NCI-H187 (cell line): ENCODE measurements at places on chromosomes 11 and 22.
A peak's percentile ranks its signal among the peaks of the same experiment; 100 is the strongest.

DNA sequence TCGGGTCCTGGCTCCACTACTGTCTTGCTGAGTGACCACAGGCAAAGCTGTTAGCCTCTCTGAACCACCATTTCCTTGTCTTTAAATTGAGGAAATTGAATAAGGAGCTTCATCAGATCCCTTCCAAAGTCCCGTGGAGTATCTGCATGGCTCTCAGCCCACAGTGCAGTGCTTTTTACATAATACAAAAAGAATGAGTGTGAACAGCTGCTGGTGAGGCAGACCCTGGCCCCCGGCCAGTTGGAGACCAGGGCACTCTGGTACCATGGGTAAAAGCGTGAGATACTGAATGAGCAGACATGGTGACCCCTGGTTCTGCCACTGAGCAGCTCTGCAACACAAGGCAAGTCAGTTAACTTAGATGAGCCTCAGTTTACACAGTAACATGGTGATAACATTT, 86.8 kb downstream of the GALNT18 start:
- no peak for DNase-seq

GRCh38 chr11:35354644-35355043, 64.7 kb downstream of the SLC1A2 start:
- DNase-seq: no peak

DNA sequence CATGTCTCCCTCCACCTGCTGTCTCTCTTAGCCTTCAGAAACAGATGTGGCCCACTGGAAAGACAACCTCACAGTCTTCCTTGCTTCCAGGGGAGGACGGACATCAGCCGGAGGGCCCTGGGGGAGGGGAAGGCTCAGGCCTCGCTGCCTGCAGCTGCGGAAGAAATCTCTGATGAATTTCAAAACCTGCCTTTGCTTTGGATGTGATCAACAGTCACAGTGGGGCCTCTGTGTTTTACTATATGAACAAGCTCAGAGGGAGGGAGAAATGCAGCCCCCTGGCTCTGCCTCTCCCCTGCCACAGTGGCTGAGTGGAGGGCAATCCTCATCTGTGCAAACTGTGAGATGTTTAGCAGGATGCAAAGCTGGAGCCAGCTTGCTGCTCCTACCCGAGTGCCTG, 282.8 kb downstream of the NTM start:
- DNase-seq: no peak

DNA sequence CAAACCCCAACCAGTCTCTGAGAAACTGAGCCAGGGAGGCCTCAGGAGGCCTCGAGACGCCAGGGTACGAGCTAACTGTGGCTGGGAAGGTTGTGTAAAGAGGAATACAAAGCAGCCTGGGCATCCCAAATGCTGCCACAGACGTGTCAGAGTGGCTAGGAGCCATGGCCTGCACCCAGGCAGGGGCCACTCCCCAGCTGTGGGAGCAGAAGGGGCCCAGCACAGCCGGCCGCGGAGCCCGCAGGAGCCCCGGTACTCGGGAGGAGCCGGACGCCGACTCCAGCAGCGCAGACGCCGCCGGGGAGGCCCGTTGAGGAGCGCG, 349.8 kb upstream of the B3GAT1 start:
- DNase-seq: no peak

DNA sequence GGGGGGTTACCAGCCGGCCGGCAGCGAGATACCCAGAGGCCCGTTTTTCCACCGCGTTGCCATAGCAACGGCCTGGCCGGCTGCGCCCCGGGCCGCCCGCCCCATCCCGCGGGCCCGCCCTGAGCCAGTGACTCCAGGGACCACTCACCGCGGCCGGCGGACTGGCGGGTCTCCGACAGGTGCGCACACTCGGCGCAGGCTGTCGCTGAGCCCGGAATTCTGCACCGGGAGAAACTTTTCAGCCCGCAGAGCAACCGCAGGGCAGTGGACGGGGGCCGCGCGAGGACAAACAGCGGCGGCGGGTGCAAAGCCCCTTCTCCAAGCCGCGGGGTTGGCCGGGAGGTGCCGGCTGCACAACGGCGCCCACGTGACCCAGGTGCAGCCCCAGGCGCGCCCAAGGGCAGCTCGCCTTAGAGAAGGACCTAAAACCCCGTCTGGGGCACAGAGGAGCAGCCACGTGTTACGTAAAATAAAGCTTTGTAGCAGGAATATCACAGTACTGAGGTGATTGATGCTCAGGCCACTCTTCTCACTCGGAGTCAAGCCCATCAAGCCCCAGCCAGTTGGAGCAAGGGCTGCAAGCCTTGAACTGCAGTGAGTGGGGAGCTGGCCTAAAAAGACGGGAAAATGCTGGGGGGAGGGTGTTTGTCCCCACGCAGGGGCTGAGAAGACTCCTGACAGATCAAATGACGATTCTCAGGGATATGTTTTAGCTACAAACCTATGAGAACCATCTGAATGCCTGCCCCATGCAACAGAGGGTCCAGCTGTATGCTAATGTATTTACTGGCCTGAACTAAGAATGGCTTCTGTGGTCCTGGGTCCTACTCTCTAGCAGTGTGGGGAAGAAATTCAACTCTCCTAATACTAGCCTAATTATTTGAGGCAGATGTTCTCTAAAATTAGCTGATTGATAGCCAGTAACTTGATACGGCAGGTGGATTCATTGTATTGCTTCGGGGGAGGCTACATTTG, at the start of gene STK33:
Gene STK33, minus strand, starts transcription at position 294 of the 975 bp plus-strand sequence. CDS start 119,323 bp downstream, outside the sequence.
- DNase-seq: peak; percentile 62
